Cortex of kidney (tissue), 1 donor: ENCODE measurements at places on chromosomes 6 and 20.

GRCh38 chr20:36228770-36229169, 7.5 kb upstream of the AAR2 start:
- no peak for DNase-seq

DNA sequence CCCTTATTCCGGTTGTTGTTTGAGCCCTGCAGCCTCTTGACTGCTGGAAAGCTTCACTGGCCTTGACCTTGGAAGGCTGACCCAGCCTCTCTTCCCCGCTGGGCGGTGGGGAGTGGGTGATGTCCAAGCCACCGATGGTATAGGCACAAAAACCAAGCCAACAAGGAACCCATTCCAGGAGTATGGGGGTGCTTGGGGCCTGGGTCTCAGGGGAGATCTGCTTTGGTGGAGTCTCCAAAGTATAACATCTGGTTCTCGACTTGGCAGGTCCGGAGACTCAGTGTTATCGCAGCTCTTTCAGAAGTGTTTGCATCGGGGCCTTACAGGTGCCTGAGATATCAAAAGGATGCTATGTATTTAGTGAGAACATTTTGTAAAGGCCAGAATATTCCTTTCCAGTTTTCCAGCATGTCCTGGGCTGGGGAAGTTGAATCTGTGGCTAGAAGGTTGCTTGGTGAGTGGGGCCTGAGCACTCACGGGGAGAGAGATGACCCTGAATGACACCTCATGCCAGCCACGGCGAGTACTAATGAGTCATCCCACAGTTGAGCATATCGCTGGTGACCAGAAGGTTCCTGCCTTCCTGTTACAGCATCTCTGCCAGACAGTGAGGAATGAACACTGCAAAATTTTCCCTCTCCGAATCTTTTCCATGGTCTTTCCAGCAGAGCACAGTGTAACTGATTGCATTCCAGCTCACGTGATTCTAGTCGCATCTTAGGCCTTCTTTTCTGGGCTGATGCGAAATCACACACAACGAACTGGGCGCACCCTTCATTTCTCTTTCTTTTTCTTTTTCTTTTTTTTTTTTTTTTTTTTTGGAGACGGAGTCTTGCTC, 133.9 kb downstream of the ZDHHC14 start:
- no peak for DNase-seq

- DNase-seq: no peak
Observed at GRCh38 chr20:45860560-45861220, 3.3 kb downstream of the ZSWIM3 start.

- no peak for DNase-seq
Observed at GRCh38 chr6:20866935-20867703, 332.9 kb downstream of the CDKAL1 start.

DNA sequence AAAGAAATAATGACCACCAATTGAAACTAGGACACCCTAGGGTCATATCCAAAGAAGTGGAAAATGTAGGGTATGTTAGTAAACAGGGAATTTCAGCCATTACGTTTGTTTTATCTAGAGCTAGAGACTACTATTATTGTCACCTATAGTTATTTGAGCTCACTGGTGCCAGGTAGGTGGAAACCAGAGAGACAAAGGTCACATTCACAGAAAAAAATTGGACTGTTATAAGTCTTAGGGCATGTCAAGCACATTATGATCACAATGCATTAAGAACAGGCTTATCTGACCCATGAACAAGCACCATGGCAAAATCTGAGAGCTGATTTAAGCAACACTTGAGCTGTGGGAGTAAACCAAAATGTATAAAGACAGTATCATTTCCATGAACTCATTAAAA, 530.1 kb upstream of the CITED2 start:
- DNase-seq: no peak

DNA sequence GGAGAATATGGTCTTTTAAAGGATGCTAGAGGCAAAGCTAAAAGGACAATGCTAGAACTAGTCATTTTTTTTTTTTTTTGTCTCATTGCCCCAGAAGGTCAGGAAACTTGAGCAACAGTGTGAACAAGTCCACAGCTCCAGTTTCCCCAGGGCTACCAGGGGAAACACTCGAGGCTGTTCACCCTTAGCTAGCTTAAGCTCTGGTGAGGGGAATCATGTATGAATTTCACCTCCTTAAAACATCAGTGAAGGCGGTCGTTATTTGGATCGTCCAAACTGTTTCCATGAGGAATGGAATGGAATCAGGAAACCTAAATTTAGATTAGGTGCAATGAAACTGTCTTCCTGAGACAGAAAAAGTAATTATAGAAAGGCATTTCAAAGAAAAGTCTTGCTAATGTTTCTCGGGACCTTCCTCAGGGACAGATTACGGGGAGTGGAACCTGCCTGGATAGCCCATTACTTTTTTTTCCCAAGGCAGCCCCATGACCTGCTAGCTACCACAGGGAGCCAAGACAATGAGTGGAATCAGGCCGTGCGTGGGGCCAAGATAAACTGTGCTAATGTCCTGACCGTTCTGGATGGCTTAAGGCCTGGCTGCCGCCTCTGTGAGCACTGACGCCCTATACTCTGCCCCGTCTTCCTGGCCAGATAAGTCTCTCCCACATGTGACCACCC, 164.8 kb upstream of the SGK1 start:
- DNase-seq: no peak

DNA sequence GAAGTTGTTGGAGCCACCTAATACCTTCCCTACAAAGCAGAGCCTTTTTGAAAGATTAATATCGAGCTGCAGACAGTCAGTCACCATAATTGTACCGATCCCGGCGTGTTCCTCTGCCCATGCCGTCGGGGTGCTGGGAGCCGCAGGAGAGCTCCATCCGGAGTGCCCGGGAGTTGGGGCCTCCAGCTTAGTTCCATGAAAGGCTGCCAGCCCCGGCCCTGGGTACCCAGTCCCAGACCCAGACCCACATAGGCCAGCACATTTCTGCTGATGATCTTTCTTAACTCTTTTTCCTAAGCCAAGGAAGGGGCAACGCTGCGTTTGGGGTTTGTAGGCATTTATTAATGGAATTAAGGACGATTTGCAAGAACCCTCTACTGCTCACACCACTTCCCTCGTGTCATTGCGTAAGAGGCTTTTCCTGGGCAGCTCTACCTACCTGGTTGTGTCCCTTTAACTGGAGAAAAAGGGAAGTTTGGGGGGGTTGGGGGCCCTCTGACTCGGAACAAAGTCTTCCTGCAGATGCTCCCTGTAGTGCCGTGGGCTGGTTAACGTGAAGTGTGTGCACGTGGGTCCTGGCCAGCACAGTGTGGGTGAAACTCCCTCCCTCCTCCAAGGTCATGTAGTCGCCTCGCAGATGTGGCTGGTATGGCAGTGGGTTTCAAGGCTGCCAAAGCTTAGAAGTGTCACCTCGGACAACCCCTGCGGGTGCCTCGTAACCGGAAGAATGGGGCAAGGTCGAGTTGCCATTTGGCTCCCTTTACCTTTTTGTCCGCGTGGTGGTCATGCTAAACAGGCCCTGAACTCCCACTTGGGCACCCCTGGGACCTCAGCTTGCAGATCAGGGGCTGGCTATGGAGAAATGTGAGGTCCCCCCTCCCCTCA, 54.3 kb upstream of the APCDD1L start:
- DNase-seq: no peak

- DNase-seq: no peak
Observed at GRCh38 chr6:31690231-31691077, 9.6 kb upstream of the LY6G5C start.

DNA sequence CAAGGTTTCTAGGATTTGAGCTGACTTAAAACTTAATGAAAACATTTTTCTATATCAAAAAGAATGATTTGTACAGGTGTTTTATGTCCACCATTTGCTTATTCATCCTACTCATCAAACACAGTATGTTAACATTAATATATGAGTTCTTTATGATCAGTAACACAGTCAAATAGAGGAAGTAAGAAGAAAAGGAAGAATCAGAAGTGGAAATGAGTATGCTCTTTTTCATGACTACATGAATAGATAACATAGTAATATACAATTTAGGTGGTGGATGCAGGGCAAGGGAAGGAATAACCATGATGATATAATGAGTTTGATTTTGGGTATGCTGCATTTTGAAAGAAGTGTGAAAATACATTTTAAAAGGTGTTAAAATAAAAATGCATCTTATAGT, 16.5 kb downstream of the KPNA5 start:
- DNase-seq: no peak

DNA sequence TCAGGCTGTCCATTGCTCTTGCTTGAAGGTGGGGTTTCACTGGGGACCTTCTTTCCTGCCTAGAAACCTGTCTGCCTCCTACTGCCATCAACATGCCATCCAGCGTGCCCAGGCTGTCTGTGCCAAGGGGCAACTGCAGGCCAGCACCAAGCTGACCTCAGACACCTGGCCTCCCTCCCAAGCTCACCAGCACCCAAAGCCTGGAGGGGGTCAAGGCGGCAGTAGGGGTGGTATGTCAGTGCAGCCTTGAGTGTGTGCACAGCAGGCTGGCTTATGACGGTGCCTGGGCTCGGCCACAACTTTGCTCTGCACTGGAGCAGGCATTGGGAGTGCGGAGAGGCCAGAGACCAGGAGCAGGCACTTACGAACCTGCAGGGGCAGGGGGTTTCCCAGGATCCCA, 149.0 kb downstream of the EYS start:
- DNase-seq: no peak

DNA sequence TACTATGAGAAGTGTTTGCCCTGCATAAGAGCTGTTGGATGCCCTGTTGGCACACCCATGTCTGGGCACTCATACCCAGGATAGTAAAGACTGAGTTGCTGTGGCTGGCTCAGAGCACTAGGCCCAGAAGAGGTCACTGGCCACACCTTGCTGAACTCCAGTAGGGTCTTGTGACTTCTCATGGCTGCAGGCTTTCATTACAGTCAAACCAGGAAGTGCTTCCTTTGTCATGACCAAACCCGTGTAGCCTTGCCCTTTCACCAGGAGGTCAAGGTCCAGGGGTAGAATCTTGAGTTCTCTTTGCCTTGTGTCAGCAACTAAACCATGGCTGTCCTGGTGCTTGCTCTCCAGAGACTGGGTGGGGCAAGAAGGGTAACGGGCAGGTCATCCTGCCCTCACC, 49.5 kb downstream of the CD164 start:
- DNase-seq: no peak

- DNase-seq: no peak
Observed at GRCh38 chr6:123343836-123344235, 292.9 kb downstream of the TRDN start.

- DNase-seq: no peak
Observed at GRCh38 chr20:16661756-16662155, 68.1 kb upstream of the SNRPB2 start.

DNA sequence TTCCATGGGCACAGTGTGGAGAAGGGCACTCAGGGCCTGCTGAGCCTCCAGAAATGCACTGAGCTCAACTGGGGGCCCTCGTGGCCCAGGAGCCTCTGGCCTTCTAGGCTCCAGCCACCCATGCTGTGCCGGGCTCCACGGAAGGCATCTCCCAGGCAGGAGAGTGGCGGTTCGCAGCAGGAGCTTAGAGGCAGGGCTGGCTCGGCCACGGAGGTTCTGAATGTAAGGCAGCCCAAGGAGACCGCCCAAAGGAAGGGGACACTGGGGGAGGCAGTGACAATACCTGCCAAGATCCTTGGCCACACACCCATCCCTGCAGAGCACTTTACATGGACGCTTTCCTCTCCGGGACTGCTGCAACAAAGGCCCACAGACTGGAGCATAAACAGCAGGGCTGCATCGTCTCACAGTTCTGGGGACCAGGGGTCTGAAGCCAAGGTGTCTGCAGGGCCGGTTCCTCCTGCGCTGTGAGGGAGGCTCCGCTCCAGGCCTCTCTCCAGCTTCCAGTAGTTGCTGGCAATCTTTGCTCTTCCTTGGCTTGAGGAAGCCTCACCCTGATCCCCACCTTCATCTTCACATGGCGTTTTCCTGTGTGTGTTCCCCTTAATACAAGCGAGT, 128.2 kb upstream of the CDH4 start:
- no peak for DNase-seq

GRCh38 chr6:18391023-18391422, 3.9 kb downstream of the RNF144B start:
- DNase-seq: no peak

- DNase-seq: no peak
Observed at GRCh38 chr20:10978019-10978702, 304.4 kb upstream of the JAG1 start.

GRCh38 chr6:4936681-4937041, 67.2 kb downstream of the RPP40 start:
- DNase-seq: no peak

DNA sequence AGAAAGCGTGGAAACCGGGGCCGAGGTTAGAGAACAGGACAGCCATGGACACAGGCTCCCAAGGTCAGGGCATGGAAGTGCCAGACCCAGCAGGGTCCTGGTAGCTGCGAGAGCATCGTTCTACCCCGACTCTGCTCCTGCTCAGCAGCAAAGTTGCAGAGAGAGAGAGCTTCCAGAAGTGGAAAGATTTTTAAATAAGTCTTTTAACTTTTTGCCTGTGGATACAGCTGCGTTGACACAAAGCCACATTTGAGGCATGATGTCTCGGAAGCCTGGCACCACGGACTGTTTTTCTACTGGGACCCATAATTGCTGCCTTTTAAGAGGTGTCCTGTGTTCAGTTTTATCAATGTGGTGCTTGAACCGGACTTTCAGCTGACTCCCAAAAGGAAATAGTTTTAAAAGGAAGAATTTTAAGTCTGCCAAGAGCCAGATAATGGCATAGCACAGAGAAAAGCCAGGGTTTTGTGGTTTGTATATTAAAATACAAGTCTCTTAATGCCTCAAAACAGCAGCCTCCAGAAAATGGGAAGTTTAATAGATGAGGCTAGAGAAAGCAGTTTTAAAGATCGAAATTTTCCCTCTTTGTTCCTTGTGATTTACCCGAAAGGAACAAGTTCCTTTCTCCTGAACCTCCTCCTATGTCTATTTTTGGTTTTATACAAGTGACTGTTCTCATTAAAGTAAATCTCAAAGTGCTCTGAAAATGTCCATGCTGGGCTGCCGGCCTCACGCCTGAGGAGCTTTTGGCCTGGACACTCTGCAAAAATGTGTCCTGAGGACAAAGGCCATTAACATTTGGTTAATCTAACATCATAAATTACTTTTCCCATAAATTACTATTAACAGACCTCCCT, 91.5 kb downstream of the RIN2 start:
- no peak for DNase-seq

DNA sequence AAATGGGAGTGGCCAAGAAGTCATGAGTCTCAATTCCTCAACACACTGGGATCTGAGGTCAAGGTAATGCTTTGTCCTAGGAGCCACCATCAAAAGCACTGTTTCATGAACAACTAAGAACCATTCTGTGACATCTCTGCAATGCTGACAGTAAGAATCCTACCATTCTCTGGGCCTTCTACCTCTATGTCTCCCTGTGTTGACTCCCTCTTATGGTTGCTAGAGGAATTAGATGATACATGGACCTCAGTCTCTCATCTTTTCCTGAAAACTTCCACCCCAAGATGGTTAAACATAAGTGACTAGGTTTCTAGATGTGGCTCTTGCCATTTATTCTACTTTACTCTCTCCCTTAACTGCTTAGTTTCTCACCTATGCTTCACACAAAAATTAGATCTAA, 9.1 kb downstream of the MTRF1L start:
- DNase-seq: no peak

- no peak for DNase-seq
Observed at GRCh38 chr20:57703013-57703412, 6.8 kb downstream of the PMEPA1 start.

GRCh38 chr6:127792616-127793015, 108.2 kb downstream of the THEMIS start:
- no peak for DNase-seq
